ENCODE measurements at places on chromosomes 7 and 10.

GRCh38 chr7:285731-286130 lies 4.2 kb upstream of the FOXL3 start:
- no peak for DNase-seq

DNA sequence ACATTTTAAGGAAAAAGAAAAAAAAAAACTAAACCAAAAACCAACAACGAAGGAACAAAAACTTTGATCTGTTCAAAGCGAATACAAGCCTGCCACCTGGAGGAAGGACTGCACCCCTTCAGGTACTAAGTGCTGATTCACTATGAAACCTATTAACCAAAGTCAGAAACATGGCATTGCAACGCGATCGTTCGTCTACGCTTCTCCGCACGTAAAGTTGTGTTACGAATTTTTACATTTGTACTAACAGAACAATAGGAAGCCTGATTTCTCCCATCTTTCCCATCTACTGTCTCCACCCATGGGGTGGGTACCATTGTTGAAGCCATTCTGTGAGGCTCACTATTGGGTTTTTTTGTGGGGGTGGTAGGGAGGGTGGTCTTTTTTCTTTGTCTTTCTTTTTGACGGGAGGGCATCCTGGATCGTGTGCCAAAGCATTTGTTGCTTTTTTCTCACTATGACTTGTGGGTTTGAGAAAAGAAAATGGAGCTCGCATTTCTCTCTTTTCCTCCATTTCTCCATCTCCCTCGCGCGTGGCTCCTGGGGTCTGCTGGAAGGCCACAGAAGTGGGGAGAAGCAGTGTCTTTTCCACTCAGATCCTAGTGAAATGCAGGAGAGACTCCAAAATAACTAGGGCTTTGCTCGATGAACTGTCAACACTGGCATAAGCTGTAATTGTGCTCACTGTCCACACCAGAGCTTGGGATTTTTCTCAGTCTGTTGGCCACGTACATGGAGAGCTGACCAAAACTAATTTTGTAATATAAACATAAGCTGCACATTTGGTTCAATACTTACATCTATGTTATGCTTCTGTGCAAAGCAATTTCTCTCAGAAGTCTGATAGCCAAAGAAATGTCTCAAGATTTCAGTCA lies 100.9 kb upstream of the YAE1 start:
- DNase-seq, result peak; percentile 28

GRCh38 chr7:29990931-29991330 lies 1.3 kb upstream of the SCRN1 start:
- no peak for DNase-seq

- no peak for DNase-seq
Measured at GRCh38 chr7:149175150-149175549, 20.2 kb upstream of the ZNF282 start.

GRCh38 chr10:78041170-78042057 lies 7.8 kb downstream of the RPS24 start:
- no peak for DNase-seq

DNA sequence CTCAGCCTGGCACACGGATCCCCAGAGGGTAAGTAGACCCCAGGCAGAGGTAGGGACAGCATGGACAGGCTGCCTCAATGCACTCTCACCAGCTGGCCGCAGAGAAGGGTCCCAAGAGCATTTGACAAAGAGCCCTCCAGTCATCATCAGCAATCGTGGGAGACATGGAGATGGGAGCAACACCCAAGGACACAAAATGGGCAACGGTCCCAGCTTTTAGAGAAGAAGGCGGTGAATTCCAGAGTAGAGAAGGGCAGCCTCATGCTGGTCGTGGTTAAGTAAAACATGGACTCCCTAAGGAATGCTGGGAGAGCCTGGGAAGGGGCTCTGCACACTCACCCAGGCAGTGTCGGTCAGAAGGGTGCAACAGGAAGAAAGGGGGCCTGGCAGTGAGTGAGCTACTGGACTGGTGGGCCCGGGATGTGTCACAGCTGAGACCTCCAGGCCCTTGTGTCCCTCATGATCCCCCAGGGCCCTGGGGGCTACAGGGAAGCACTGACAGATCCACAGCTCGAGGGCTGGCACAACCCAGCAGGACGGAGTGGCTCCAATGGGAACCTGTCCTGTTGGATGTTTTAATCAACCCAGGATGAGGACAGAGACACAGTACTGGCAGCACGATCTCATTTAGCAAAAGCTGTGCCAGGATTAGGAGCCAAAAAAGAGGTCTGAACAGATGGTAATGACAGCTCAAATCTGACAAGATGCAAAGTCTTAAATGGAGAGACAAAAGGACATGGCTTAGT lies 147.1 kb downstream of the NEURL1 start:
- DNase-seq, result no peak

- no peak for DNase-seq
Measured at GRCh38 chr10:92688927-92689662, 660 bp upstream of the HHEX start.

GRCh38 chr10:12937527-12937926 lies 64.0 kb downstream of the CCDC3 start:
- no peak for DNase-seq
